Posterior vena cava (tissue), 2 donors: ENCODE measurements at places on chromosomes 7 and 10. TPM values are rescaled to one million over a fixed set of nuclear protein-coding genes. Genes with fewer than 3 reads are reported as not detected.

GRCh38 chr10:7218968-7219367 lies 191.9 kb downstream of the SFMBT2 start:
- DNase-seq, result no peak

DNA sequence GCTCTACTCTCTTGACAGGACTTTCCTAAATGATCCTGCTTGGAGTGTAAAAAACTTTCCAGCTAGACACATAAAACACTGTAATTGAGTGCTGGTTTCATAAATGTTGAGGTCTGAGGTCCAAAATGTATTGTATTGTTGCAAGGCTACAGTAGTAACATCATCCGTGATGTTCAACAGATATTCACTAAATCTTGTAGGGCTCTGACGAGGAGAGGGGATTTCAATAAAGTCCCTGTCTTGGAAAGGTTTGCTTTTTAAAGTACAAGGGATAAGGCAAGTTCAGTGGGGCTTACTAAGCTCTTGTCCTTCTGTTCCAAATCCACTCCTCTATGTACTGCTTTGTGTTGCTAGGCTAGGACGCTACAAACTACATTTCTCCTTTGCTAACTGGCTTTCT lies 48.9 kb downstream of the FHIP2A start:
- no peak for DNase-seq

OR2A7 gene
- 1.9 TPM for total RNA-seq

SPDYE9 gene
- not detected for total RNA-seq
